ENCODE measurements at places on chromosomes 16 and 17. TPM values are rescaled to one million over a fixed set of nuclear protein-coding genes. Genes with fewer than 3 reads are reported as not detected.

DNA sequence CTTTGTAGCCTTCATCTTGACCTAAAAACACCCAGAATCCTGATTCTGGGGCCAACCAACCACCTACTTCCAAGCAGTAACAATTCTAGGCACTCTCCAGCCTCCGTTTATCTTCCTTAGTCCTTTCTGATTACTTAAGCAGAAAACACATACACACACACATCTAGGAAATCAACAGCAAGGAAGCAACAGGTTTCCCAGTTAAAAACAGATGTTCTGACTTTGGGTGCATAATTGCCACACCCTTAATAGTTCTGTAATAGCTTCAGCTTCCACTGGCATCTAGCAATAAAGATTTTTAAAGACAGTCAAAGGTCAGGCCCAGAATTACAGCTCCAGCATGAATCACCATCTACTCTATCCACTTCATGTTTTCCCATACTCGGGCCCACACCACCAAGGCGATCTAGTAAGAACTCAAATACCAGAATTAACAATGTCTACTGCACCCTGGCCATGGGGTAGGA, 2.6 kb downstream of the ARHGAP17 start:
- DNase-seq = no peak

DNA sequence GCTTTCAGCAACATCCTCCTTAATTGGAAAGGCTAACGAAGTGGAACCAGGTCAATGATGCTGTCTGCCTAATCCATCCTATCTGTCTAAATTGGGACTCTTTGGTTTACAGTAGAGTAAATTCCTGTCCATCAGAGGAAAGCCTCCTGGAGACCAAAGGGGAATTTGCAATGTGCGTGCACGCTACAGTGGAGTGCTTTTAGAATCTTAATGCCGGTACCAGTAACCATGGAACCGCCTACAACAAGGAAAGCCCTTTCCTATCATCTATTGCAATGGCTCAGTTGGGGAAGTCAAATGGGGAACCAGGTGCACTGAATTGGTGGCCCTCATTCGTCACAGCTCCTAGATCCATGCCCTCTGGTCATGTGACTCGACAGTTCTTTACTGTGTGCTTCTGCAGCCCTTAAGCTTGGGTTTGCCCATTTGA, 110.1 kb downstream of the XYLT1 start:
- no peak for DNase-seq

DNA sequence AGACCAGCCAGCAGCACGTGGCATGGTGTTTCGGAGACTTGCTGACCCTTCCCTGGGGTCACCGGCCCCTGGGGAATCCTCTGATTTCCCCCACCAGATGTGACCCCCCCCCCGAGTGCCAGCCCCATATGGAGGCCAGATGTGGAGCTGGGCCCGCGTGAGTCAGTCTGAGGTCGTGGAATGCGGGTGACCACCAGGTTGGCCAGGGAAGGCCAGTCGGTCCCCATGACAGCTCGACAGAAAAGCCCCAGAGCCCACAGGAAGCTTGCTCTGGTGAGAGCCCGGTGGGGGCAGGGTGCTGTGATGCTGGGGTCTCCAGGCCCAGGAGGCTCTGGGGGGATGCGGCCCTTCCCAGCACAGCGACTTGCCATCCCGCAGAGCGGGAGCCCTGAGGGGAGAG, 209.0 kb downstream of the NTN1 start:
- no peak for DNase-seq

DNA sequence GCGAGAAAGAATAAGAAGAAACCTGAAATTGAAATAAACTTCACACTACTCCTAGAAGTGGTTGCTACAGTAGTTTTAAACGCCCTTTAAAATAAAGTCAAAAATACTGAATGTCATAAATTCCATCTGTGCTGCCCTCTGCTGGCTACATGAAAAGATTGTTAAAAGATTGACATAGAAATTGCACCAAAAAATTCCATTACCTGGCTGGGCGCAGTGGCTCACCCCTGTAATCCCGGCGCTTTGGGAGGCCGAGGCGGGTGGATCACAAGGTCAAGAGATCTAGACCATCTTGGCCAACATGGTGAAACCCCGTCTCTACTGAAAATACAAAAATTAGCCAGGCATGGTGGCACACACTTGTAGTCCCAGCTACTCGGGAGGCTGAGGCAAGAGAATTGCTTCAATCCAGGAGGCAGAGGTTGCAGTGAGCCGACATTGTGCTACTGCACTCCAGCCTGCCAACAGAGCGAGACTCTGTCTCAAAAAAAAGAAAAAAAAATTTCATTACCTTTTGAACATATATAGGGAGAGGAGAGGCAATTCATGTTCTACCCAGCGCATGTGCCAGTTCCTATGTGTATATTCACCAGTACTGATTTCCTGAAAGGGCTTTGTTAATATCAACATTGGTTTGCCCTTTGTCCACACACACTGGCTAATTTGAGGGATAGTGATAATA, 36.5 kb downstream of the CYTH1 start:
- DNase-seq = no peak

MEOX1 gene
- total RNA-seq = 11.1 TPM
